Inflammatory macrophage treated with lipopolysaccharide for 4 hours (primary cell): ENCODE measurements at places on chromosomes 5 and 9.

DNA sequence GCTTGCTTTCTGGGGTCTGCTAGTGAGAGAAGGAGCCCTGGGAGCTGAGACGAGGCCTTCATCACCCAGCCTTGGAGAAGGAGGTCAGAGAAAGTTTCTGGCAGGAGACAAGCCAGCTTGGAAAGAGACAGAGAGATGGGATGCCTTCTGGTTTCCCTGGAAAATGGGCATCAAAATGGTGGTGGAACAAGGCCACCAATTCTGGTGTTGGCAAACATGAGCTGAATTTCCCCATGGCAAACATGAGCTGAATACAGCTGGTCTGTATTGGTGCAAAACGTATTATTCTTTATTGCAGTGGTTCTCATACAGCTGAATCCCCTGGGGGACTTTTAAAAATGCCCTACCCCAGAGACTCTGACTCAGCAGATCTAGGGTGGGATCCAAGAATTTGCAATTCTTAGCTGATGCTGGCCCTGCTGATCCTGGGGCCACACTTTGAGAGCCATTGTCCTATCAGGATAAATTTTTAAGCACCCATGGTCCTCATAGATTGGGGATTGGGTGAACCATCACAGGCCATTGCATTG lies 39.1 kb upstream of the S1PR3 start:
- no peak for DNase-seq

DNA sequence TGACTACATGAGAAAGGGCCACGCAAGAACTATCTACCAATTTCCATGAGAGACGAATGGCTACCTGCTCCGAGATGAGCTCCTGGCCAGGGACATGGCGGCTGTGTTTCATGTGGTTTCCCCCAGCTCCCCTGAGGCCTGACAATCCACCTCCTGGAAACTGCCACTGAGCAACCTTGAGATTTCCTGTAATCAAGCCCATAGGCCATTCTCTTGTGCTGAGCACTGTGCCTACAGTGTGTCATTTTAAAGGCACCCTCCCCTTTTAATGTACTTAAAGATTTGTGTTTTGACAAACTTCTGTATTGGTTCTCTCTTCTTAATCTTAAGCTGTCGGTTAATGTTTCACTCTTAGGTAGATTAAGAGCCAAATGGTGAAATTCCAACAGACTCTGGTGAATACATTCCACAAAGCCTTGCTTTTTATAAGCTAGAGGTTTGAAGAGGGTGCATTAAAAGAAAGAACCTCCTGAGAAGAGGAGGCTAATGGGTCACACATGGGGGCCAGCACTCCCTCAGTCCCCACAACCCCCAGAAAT lies 72.3 kb downstream of the SECISBP2 start:
- DNase-seq, result no peak

- no peak for DNase-seq
Measured at GRCh38 chr9:1077616-1078015, 27.5 kb downstream of the DMRT2 start.

- DNase-seq, result no peak
Measured at GRCh38 chr9:75487856-75488718, 399.8 kb downstream of the OSTF1 start.

DNA sequence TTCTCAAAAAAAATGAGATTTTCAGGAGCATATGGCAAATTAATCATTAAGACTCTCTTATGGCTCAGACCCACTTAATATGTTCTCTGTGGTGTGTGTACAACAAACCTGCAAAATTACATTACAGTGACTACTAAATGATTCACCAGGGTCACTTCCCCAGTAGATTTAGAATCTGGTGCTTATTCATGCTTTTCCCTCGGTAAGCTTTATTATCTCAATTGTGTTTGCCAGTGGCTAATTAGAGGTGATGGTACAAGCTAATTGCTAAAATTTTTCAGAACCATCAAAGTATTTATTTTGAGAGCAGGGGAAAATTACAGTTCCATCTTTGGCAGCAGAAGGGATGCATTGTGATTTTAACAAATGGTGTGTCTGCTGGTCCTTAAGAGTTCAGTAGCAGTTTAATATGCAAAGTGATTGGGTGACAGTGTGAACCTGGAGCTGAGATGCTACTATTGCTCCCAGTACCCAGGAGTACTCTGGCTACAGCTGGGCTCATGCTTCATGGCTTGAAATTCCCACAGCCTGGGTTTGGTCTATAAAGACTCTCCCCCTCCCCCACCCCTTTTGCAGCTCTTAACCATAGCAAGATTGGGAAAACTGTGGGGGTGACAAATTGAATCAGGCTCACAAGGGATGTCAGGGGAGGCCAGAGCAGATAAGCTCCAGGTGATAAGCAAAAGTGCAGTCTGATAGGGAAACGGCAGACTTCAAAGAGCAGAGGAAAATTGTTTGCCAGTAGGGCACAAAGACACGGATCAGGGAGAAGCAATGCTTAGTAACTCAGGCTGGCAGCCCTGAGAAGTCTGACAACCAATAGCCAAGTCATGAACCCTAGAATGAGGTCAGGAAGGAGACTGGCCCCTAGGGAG lies 92.8 kb upstream of the RAD23B start:
- DNase-seq, result peak; percentile 20

DNA sequence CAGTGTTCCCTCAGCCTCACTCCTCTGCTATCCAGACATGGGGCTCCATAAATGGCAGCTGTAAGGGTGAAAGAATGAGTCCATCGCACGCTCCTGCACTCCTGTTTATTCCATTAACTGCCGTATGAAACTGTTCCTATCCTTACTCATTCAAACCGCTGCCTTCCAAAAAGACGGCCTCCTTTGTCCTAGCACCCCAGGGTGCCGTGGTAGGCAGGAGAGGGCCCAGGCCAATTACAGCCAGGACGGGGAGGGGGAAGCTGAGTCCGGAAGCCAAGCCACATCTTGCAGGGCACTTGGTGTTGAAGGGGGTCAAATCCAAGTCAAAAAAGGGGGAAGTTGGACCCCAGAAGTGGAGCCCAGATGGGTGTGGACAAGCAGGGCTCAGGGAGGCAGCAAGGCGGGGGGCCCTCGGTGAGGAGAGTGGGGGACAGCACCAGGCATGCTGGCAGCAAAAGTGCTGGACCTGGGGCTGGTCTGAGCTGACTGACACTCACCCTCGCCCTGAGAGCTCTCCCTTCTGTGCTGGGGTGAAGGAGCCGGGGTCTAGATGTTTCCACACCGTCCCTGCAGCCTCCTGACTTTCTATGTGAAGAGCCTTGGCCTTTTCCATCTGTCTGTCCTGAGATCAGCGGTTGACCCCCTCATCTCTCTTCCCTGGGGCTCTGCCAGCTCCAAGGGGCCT lies 63.3 kb downstream of the COL23A1 start:
- no peak for DNase-seq

DNA sequence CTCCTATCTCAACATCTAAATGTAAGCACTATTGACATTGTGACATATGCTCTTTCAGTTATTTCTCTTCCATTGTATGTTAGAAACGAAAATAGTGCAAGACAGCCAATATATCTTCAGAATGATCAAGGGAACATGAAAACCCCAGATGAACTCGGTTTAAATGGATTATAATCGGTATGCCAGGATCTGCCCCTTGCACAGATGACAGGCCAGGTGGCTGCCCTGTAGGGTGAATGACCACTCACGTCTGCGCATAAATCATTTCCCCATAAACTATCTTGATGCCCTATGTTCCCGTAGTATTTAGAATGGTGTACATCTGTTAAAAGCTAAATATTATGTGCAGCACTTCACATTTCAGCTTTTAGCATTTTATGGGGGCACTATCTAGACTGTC lies 69.7 kb upstream of the RANBP3L start:
- no peak for DNase-seq

- DNase-seq, result no peak
Measured at GRCh38 chr9:15696979-15697378, 144.1 kb downstream of the CCDC171 start.

DNA sequence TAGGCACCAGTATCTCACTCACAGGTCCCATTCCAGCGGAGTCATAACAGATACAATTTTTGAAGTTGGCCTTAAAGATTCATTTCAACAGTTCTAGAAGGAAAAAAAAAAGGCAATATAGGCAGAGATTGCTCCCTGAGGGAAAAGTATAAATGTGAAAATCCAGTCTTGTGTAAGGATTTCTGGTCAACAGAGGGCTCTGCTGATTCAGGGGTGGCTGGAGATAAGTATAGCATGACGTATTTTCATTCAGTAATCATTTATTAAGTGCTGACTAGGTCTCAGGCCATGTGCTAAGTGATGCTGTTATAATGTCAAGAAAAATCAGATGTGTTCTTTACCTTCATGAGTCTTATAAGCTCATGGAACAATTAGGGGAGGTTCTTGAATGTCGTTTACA lies 377.3 kb upstream of the MEF2C start:
- DNase-seq, result no peak

- DNase-seq, result no peak
Measured at GRCh38 chr5:107887166-107887943, 216.6 kb upstream of the EFNA5 start.

DNA sequence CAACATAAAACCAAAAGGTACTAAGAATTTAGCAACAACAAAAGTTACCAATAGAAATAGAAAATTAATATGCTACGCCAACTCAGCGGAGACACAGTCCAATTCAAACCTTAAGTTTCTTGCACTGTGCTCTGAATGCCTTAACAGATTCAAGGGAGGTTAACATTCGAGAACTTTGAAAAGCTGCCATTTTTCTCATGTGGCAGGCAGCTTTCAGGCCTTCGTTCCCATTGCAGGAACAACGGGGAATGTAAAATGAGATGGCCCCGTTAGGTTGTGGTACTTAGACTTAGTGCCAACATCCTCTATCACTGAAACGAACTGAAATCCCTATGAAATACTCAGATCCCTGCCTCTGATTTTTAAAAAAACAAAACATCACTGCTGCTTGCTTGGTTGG lies 22.4 kb downstream of the FNBP1 start:
- no peak for DNase-seq

- DNase-seq, result no peak
Measured at GRCh38 chr9:28031521-28032267, 458.4 kb upstream of the C9orf72 start.

DNA sequence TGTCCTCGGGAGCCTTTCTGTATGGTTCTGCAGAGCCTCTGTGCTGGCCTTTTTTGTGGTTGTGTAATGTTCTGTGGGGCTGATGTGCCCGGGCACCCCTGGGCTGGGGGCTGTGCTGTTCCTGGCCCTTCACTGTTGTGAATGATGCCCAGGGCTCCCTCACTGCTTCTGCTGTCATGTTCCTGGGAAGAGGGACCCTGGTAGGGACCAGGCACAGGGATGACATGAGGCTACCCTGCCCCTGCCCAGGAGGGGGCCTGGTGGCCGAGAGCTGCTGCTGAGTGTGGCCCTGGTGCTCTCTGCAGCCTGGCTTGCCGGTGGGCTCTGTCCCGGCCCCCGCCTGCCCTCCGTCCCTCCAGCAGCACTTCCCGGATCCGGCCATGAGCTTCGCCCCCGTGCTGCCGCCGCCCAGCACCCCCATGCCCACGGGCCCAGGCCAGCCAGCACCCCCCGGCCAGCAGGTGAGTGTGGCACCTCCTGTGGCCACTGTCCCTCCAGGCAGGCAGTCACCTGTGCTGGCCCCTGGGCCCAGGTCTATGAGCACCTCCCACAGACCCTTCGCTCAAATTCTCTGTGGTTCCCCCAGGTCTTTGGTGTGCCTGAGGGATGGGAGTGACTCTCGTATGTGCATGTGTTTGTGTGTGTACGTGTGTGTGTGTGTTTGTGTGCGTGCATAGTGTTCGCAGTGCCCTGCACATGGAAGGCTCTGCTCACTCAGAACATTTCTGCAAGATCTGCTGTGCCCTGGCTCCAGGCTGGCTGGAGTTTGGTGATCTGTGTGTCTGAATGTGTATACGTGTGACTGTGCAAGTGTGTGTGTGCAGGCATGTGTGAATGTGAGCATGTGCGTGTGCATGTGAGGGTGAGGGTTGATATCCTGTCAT lies 72.3 kb downstream of the WNK2 start:
- DNase-seq, result no peak

GRCh38 chr9:125646621-125647100 lies 60.3 kb downstream of the MAPKAP1 start:
- peak; percentile 75 for DNase-seq

- no peak for DNase-seq
Measured at GRCh38 chr9:124045830-124046177, 34.2 kb downstream of the LHX2 start.

- DNase-seq, result no peak
Measured at GRCh38 chr9:37575001-37575400, 1.2 kb downstream of the FBXO10 start.

GRCh38 chr5:140043508-140043872 lies 391 bp upstream of the NRG2 start:
- DNase-seq, result no peak

- no peak for DNase-seq
Measured at GRCh38 chr5:35657877-35658276, 40.2 kb downstream of the SPEF2 start.

DNA sequence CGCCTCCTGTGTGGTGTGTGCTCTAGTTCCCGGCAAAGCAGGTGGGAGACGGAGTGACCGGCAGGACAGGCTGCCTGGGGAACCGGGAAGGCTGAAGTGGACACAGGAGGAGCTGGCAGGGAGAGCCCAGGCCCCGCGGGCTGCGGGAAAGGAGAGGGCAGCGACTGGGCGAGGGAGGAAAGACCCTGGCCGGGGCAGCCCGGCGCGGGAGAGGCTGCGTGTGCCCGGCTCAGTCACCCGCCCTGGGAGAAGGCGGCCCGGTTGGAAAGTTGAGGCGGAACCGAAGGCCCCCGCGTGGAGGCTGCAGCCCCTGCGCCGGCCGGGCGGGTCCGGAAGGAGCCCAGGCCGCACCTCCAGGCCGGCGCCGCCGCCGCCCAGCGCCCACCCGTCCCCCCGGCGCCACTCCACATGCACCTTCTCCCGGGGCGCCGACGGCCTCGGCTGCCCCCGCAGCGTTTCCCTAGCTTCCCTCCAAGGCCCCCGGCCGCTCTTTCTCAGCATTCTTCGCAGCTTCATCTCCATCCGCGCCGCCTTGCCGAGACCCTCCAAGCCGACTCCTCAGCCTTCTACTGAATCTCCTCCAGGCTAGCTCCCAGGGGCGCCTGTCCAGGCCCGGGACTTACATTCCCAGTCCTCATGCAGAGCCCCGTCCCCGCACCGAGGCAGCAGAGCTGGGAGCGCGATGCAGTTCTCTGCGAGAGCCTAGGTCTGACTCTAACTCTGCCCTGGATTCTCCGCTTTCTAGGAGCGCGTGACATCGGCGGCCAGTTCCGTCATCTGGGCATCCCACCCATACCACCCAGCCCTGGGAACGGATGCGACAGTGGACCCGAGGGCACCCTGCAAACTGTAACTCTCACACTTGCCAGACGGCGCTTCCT lies 152.0 kb downstream of the ERCC6L2 start:
- DNase-seq, result no peak

DNA sequence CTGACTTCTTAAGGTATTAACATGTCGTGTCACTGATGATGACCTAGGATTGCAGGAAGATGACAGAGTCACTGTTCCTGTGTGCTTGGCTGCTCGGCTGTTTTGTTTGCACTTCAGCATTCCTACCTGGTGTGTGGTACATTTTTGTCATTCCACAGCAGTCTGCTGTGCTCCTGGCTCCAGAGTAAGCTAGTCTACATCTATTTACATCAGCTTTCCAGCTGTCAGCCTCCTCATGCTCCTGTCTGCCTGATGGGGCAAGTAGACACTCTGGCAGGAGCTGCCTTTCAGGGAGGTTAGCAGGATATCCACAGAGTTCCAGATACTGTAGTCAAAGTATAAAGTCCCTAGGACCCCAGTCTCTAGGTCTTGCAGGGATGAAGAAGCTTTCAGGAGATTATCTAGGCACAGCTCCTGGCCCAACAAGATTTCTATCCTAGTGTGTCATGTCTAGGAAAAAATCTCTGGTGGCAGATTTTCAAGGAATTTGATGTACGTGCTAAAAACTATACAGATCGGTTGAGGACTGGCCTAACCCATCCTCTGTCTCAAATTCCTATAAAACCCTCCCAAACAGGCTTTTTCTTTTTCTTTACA lies 28.4 kb downstream of the RUSC2 start:
- DNase-seq, result no peak
